Inflammatory macrophage treated with lipopolysaccharide for 1 hour (primary cell): ENCODE measurements at places on chromosomes 5 and 9.

GRCh38 chr9:127763918-127764384 is 14.5 kb downstream of the SH2D3C start:
- peak; percentile 69 for DNase-seq

DNA sequence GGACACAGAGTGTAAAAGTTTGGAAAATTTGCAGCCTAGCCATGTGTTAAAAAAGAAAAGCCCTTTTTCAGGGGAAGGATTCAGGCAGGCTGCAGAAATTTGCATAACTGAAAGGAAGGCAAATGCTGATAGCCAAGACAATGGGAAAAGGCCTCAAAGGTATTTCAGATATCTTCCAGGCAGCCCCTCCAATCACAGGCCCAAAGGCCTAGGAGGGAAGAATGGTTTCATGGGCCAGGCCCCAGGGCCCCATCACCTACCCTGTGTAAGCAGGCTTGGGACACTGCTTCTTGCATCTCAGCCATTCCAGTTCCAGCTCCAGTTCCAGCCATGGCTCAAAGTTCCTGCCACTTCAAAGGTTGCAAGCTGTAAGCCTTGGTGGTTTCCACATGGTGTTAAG is 4.8 kb downstream of the S100Z start:
- DNase-seq, result no peak

DNA sequence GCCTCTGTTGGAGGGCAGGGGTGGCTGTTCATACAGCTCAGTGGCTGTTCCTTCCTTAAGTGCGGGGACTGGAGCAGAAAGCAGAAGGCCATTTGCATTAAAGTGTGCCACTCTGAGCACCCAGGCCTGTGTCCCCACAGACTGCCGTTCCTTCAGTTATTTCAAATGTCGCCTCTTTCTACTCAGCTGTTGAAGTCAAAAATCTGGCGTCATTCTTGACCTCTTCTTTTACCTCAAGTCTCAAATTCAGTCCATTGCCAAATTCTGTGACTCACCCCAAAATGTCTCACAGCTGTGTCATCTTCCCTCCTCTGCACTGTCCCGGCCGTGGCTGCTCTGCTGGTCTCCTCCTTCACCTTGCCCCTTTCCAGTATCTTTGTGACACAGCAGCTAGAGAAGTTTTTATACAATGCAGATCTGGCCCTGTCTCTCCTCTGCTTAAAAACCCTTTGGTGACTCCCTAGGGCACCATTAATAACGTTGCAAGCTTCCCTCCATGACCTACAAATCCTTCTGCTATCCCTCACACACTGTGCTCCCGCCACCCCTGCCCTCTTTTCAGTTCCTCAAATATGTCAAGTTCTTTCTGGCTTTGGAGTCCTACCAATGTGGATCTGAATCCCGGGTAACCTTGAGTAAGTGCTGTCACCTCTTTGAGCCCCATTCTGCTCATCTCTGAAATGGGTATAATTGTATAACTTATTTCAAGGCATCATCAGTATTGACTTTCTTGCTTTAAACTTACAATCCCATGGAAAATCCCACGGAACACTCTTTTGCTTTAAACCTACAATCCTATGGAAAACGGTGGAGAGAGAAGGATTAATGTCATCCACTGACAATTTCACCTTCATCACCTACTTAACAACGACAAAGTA is 98.3 kb upstream of the BOD1 start:
- peak; percentile 88 for DNase-seq

- no peak for DNase-seq
These were observed 1317.4 kb upstream of the CDH9 start for GRCh38 chr5:28355831-28356230.

DNA sequence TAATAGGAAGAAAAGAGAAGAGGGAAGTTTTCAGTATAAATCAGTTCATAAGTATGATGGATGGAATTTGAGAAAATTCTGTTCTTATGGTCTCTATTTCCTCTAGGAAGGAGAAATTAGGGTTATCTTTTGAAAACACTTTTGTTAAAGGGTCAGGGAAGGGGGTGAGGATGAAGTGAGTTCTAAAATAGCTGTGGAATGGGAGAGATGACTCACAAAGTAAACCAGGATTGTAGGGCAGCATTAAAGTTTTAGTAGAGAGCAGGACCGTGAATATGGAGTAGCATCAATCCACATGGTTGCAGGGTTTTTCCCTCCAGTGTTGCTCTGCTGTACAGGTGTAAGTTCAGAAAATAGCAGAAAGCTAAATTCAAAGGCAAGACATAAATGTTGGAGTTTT is 32.4 kb downstream of the MUSK start:
- DNase-seq, result no peak

- DNase-seq, result no peak
These were observed 71.2 kb downstream of the ANKRD55 start for GRCh38 chr5:56161927-56162326.

DNA sequence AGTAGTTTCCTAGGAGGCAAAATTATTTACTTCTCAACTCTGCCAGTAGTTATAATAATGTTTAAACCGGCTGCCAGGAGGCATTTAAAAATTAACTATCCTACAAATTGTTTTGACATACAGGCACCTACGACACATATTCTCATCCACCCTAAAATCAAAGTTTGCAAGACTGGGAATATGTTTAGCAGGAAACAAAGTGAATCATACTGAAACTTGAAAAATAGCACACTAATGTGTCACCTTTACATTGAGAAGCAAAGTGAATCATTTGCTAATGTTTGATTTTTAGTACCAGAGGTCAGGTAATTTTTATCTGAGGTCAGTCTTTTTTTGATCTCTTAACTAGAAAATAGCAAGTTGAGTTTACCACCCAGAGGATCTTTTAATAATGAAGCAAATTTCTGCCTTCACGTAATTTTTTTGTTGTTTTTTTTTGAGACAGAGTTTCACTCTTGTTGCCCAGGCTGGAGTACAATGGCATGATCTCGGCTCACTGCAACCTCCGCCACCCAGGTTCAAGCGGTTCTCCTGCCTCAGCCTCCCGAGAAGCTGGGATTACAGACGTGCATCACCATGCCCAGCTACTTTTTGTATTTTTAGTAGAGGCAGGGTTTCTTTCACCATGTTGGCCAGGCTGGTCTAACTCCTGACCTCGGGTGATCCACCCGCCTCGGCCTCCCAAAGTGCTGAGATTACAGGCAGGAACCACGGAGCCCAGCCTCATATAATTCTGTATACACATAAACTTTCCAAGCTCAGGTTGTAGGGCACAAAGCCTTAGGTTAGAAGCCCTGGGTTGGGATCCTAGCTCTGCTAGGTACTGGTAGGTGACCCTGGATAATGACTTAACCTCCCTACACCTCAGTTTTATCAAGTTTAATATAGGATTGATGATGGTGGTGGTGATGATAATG is 124.3 kb downstream of the UGCG start:
- no peak for DNase-seq

GRCh38 chr5:96997265-96997859 is 61.5 kb downstream of the LNPEP start:
- DNase-seq, result peak; percentile 62

DNA sequence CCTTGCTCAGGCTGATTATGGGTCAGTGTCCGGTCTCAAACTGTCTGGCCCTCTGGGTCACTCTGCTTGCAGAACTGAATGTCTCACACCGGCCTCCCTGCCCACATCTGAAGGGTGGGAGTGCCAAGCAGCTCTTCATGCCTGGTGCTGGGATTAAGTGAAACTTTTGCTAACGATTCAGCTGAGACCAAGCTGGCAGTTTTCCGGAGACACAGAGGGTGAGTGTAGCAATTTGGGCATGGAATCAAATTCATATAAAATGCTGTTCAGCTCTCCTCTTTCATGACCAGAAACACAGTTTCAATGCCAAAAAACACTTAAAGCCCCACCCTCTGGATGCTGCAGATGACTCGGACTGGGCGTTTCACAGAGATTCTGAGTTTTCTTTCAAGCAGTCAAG is 207.5 kb downstream of the NXNL2 start:
- no peak for DNase-seq

DNA sequence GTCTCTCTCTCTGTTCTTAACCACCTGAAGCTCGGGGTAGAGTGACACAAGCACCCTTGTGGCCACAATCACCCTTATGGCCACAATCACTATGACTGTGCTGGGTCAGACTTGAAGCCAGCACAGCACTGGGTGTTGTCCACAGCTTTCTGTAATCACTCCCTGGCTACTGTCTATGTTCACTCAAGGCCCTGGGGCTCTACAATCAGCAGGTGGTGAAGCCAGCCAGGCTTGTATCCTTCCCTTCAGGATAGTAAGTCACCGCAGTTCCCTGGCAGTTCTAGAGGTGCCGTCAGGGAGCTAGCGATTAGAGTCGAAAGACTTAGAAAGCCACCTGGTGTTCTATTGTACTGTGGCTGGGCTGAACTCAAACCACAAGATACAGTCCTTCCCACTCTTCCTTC is 44.2 kb downstream of the GDA start:
- no peak for DNase-seq

- DNase-seq, result peak; percentile 51
These were observed 26.2 kb upstream of the LMX1B start for GRCh38 chr9:126587187-126588185.

DNA sequence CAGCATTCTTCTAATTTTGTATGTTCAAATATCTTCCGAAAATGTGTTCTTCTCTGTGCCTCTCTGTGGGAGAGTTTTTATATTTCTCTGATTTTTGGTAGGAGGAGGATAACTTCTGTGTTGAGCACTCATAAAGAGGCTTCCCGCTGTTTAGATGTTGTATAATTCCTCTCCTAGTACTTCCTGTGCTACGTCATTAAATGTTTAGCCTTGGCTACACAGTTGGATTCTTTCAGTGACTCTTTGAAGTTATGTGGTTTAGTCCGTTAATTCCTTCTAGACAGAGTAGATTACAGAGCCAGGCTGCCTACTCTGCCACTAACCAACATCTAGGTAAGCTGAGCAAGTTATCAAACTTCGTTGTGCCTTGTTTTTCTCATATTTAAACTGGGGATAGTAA is 302.6 kb downstream of the OSTF1 start:
- DNase-seq, result no peak

GRCh38 chr9:80561526-80561925 is 989.8 kb downstream of the TLE4 start:
- no peak for DNase-seq

GRCh38 chr5:159123700-159124099 is 24.0 kb upstream of the EBF1 start:
- no peak for DNase-seq

DNA sequence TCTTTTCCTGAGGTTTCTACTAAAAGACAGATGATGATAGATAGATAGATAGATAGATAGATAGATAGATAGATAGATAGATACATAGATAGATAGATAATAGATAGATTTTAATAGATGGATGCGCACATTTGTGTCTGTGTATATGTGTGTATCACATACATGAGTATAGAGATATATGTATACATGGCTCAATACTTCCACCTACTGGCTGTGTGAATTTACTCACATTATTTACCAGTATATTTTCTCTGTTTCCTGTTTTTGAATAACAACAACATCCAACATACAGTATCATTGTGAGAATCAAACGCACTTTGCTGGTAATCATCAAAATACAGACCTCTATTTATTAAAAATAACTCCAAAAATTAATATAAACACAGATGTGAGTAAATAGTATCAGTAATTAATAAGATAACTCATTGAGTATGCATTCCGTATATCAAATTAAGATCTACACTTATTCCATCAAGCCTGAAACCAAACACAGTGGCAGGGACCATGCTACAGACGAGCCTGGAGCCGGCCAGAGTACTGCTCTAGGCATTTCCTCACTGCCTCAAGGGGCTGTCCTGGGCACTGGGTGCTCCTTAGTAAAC is 338.0 kb downstream of the SEMA5A start:
- DNase-seq, result peak; percentile 57

DNA sequence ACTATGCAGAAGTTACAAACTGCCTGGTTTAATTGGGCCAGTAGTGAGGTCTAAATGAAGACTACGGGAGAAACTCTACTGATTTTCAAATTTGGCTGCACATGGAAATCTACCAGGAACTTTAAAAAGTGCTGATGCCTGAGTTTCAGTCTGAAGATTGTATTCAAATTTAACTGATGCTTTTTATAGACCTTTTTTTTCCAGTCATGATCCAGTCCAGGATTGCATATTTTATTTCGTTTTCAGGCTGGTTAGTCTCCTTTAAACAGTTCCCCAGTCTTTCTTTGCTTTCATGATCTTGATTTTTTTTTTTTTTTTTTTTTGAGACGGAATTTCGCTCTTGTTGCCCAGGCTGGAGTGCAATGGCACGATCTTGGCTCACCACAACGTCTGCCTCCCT is 23.7 kb upstream of the SPZ1 start:
- no peak for DNase-seq

GRCh38 chr9:93218161-93218560 is 34.2 kb downstream of the WNK2 start:
- DNase-seq, result no peak

DNA sequence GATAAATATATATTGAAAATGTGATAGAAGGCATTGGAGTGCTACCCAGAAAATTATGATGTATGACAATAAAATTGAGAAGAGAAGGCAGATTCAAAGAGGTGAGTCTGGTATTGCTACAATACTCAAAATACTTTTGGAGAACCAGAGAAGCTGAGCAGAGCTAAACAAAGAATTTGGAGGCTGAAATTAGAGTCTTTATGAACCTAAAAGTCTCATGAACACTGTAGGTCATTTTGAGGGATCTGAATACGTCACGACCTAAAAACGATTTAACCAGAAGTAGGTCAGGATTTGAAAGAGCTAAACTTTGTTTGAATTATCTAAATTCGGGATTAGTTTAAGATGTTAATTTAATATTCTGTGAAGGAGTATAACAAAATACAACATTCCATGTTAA is 182.4 kb upstream of the CDH9 start:
- no peak for DNase-seq

DNA sequence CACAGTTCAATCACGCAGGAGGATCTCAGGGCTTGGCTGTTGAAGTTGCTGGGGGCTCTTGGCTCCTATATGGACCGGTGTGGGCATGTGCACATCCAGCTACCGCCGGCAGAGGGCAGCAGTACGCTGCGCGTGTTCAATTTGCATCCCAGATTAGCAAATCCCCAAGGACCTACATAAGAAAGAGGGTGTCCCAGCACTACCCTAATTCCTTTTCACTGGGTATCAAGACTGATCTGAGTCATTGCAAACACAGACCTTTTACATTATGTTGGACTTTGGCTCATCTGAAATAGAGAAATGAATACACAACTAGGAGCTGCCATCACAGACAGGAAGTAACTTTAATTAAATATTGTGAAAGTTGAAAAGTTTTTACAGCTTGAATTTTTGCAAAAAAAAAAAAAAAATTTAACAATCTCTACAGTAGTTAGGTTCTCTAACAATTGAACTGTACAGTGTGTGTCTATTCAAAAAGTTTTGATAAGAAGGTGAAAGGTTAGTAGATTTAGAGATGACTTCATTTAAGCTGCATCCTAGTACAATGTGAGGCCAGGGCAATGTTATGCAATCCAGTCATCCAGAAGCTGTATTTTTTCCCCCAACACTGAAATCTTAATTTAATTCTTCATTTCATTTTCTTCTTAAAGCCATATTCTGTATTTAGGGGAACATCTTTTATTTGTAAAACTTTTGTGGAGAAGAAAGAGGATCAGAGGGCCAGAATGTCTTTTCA is 404.0 kb downstream of the EBF1 start:
- DNase-seq, result peak; percentile 86
